Hepatic stellate cell (primary cell): ENCODE measurements at places on chromosomes 2 and 18.

DNA sequence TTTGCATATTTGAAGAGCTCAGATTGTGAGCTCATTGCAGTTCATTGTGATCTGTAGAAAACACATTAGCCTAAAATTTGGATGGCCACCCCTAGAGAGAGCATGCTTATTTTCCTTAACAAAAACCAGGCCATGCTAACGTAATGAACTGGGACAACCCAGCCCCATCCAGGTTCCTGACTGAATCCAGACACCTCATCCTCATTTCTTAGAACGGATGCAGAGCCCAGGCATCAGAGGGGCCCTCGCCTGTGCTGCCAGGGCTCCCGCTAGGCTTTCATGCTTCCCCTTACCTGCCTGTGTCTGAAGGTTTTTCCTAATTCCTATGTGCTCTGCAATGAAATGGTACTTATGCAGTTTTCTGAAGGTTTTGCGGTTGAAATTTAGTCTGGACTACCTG, 171.1 kb downstream of the CCDC102B start:
- DNase-seq: no peak

DNA sequence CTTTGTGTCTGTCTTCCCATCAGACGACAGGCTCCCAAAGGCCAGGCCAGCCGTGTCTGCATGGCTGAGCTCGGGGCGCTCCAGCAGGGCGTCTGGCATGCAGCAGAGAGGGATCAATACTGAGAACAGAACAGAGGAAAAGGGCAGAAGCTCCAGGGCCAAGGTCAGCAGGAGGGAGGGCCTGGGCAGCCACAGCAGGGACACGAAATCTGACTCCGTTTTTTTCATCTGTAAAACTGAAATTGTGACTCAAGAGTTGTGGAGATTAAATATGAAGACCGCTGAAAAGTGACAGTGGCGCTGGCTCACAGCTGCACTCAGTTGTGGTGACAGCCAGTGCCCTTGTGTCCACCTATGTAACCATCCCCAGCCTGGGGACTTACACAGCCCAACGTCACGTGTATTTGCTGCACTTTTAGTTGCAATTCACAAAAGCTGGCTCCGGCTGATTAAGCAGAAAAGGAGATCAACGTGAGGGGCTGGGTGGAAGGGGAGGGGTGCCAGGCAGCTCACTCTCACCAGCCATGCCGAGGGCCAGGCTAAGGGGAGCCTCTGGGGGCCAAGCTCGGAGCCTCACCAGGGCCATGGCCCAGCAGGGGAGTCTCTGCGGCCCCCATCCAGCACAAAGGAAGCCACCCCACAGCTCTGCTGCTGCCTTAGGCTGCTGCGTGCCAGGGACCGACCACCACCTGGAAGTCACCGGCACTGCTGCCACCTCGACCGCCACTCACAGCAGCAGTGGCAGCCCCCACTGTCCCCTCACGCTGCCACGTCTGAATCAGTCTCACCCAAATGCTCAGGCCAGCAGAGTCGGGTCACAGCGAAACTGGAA, 74.7 kb downstream of the EIPR1 start:
- no peak for DNase-seq

DNA sequence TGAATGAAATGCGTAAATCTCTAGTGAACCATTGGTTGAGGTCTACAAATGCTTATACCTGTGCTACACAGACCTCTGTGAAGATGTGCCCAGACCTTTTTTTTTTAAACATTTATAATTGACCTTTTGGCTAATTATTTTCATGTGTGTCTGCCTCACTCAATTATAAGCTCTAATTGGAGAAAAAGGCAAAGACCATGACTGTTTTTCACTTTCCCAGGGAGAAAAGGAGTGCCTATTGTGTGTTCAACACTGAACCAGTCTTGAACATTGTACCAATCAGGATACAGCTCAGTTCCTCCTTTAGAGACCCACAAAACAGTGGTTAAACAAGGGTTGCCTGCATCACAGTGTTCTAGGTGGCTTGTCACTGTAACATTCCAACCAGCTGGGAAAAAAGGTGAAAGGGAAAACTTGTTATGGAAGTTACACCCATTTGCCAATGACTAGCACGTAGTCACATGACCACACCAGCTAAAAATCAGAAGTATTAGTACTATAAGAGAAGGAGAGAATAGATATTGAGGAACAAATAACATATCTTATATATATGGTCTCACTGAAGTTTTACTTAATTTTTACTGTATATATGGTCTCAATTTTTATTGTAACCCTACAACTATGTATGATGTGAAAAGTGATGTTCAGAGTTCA, 13.4 kb downstream of the TANK start:
- no peak for DNase-seq

- no peak for DNase-seq
Observed at GRCh38 chr2:27003857-27004256, 28.9 kb upstream of the TMEM214 start.

- peak; percentile 10 for DNase-seq
Observed at GRCh38 chr2:167293172-167293781, 405.0 kb downstream of the XIRP2 start.

DNA sequence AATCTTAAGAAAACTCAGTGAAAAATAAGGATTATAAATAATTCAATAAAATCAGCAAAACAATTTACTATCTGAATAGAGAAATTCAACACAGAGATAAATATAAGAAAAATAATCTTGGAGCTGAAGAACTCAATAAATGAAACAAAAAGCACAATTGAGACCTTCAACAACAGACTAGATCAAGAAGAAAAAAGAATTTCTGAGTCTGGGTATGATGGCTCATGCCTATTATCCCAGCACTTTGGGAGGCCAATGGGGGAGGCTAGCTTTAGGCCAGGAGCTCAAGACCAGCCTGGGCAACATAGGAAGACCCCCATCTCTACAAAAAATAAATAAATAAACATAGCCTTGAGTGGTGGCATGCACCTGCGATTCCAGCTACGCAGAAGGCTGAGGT, 1295.7 kb upstream of the NRXN1 start:
- no peak for DNase-seq

GRCh38 chr2:174337337-174338146, 2.8 kb downstream of the SP9 start:
- no peak for DNase-seq

- no peak for DNase-seq
Observed at GRCh38 chr18:39340418-39340817, 1774.8 kb upstream of the CELF4 start.

DNA sequence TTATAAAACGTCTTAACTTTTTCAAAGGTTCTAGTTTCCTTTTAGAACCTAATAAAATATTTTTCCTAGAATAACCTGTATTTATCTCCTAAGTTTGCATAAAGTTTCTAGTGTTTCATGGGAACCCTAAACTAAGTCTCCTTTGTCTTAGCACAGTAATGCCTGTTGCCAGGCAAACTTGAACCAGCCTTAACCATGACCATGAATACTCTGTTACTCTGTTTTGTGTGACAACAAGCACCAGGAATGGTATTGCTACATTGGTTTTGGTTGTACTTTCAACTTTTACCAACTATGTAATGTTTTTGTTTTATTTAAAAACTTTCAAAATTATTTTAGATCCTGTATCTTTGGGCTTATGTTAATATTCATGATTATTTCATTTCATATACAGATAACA, 137.6 kb downstream of the CERS6 start:
- DNase-seq: no peak

GRCh38 chr18:31998880-31999412, 19.7 kb upstream of the RNF125 start:
- DNase-seq: no peak

DNA sequence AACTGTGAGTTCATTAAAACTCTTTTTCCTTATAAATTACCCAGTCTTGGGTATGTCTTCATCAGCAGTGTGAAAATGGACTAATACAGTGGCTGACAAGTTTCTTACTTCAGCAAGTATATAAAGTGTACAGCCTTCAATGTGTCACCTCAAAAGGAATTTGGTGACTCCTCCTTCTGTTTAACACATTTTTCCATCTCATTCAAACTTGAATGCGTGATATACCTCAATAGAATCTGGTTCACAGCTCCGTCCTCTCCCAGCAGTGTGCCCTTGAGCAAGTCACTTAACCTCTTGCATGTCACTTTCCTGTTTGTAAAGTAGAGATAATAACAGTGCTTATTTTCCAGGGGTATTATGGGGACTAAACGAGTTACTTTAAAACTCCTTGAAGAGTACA, 159.6 kb downstream of the CCBE1 start:
- DNase-seq: no peak

GRCh38 chr2:14702258-14702657, 69.7 kb downstream of the LRATD1 start:
- no peak for DNase-seq

DNA sequence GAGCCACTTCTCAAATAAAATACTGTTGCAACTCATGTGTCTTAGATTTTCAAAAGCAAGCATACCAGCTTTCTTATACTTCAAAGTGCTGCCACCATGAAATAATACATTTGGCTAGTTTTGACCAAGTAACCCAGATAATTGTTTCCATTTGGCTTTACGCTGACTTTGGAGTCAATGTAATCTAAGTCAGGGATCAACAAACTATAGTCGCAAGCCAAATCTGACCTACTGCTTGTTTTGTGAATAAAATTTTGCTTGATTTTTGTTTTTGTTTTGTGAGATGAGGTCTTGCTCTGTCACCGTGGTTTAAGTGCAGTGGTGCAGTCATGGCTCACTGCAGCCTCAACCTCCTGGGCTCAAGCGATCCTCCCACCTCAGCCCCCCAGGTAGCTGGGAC, 65.0 kb downstream of the OXER1 start:
- no peak for DNase-seq

DNA sequence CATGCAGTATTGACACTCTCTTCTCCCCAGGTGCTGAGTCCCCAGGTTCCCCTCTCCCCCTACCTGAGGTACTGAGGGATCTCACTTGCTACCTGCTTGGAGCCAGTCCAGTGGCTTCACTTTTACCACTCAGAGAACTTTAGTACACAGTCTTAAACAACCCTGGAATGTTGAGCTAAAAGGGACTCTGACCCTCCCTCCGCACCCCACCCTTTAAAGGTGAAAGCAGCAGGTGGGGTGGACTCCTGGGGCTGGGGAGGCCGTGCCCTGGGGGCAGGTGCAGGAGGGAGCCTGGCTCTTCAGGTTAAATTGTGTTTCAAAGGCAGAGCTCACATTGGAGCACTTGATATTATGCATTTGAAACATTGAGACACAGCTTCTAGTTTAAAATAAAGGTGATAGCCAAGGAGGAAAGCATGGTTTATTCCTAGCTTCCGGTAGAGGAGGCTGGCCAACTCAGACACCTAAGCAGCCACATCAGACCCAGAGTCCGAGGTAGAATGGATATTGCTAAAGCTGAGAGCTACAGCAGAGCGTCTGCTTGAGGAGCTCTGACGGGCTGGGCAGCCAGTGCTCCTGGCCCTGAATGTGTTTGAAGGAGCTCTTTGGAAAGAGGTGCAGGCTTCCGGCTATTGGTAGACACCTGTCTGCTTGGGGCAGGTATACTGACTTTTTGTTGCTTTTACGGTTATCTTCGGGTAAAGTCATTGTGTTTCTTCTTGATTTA, 196.4 kb downstream of the AGAP1 start:
- DNase-seq: no peak

DNA sequence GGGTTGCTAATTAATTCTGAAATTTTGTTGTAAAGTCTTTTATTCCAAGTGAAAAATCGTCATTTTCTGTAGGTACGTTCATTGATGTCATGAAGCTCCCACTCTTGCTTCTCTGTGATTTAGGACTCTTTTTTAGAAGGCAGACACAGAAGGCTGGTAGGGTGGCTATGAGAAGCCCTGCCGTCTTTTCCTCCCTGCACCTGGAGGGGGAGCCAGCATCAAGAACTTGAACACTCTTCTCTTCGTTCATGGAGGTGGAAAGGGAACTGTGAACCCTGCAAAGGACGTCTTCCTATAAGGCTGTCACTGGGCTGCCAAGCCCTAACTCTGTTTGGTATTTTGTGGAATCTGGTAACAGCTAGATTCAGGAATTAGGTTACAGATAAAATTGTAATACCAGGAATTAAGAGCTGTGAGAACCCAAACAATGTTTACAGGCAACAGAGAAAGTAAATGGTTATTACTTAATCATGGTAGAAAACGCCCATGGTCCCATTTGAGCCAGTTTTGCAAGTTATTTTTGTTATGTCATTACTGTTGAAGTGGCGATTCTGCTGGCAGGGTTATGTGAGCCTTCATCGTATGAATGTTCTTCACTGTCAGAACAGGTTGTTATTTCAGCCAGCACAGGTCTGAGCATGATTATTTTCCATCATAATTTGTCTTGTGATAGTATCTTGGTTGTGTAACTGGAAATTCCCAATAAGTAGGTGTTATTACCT, 112.2 kb downstream of the OSBPL6 start:
- no peak for DNase-seq

GRCh38 chr2:129957891-129958290, 21.6 kb upstream of the RAB6C start:
- no peak for DNase-seq

GRCh38 chr2:20352230-20352578, 1.6 kb upstream of the PUM2 start:
- no peak for DNase-seq

DNA sequence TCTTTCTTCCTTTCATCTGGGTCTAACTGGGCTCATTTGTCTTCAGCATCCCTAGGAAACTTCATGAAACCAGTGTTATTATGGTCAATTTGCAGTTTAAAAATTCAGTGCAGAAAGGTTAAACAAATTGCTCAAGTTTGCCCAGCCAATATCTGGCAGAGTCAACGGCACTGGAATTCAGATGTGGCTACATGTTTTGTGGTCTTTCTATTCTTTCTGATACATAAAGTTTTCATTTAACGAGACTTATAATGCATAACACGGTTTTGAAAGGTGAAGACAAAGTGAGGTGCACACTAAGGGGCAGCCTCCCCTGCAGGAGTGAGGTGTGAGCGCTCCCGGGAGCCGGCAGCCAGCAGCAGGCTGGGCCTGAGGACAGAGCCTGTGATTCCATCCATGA, 164.6 kb downstream of the RTP5 start:
- no peak for DNase-seq

DNA sequence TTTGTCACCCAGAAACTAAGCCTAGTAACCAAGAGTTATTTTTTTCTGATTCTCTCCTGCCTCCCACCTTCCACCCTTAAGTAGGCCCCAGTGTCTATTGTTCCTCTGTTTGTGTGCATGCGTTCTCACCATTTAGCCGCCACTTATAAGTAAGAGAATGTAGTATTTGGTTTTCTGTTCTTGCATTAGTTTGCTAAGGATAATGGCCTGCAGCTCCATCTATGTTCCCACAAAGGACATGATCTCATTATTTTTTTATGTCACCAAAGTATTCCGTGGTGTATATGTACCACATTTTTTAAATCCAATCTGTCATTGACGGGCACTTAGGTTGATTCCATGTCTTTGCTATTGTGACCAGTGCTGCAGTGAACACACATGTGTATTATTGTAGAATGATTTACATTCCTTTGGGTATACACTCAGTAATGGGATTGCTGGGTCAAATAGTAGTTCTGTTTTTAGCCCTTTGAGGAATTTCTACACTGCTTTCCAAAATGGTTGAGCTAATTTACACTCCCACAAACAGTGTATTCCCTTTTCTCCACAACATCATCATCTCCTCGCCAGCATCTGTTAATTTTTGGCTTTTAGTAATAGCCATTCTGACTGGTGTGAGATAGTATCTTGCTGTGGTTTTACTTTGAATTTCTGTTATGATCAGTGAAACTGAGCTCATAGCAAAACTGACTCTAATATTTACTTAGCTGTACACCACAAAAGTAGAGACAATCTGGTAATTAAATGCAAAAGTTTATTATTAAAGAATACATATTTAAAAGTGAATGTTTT, 660.1 kb upstream of the SLC8A1 start:
- DNase-seq: no peak
